ENCODE measurements at places on chromosomes 13 and 19.

DNA sequence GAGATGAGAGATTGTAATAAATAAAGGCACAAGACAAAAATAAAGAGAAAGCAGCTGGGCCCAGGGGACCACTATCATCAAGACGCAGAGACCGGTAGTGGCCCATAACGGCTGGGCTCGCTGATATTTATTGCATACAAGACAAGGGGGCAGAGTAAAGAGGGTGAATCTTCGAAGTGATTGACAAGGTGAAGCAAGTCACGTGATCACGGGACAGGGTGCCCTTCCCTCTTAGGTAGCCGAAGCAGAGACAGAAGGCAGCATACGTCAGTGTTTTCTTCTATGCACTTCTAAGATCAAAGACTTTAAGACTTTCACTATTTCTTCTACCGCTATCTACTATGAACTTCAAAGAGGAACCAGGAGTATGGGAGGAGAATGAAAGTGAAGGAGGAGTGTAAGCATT, 4.6 kb upstream of the PRKCG start:
- DNase-seq, result no peak

DNA sequence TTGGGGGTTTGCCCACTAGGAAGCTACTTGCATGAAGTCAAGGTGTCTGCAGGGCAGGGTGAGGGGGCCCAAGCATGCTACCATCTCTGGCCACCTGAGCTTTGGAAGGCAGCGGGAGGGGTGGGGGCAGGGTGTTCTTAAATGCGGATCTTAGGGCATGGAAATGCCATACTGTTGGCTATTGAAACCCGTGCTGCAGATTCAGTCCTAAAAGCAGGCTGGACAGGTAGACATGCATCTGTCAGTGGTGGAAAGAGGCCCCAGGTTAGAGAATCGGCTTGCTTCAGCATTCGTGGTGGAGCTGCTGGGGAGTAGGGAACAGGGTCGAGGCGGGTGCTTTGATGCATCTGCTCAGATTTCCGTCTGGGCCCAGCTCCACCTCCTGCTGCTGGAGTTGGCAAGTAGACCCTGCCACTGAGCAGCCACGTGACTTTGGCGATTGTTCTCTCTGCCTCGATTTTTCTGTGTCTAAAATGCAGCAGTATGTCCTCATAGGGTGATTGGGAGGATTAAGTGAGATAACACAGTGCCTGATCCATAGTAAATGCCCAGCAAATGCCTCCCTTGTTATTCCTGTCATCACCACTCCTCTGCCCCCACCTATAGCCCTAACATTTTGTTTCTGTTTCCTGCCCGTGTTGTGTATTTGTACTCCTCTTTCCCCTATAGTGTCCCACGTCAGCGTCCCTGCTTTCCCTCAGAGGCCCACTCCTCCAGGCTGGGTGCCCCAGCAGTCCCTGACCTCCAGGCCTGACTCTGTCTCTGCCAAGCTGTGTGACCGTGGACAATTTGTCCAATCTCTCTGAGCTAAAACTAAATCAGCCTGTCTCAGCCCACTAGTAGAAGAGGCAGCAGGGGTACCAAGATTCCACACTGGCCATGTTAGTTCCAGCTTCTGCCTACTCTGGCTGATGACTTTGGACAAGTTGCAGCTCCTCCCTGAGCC, 5.8 kb downstream of the PPP1R37 start:
- no peak for DNase-seq

- no peak for DNase-seq
Measured at GRCh38 chr19:7911508-7912143, 3.0 kb upstream of the TGFBR3L start.

- no peak for DNase-seq
Measured at GRCh38 chr19:5903056-5903623, 450 bp downstream of the NDUFA11 start.

- DNase-seq, result no peak
Measured at GRCh38 chr19:29499261-29499920, 26.4 kb upstream of the VSTM2B start.

- DNase-seq, result no peak
Measured at GRCh38 chr19:2625434-2625833, 77.1 kb downstream of the GNG7 start.

DNA sequence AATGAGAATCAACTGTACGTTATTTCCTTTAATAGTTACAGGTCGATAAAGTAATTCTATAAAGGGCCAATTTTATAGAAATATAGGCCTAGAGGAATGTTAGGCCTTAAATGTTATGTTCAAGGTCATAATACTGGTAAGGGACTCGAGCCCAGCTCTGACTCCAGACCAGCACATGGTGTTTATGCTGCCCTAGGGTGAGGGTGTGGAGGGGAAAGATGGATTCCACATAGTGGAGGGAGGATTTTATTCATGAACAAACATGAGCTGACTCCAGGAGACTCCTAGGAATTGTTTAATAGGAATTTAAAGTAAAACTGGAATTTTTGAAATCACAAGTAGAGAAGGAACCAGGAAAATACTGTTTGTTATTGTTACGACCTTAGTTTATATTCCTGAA, 139.9 kb downstream of the LACC1 start:
- no peak for DNase-seq

GRCh38 chr13:97307882-97308624, 85.9 kb downstream of the MBNL2 start:
- DNase-seq, result no peak

- DNase-seq, result no peak
Measured at GRCh38 chr19:1680976-1681375, 28.6 kb upstream of the TCF3 start.

DNA sequence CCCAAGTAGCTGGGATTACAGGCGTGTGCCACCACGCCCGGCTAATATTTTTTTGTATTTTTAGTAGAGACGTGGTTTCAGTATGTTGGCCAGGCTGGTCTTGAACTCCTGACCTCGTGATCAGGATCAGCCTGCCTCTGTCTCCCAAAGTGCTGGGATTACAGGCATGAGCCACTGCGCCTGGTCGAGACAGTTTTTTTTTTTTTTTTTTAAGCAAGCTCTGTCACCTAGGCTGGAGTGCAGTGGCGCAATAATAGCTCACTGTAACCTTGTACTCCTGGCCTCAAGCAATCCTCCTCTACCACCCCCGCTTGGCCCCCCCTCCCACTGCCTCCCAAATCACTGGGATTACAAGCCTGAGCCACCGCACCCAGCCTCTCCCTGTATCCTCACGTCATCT, 6.4 kb upstream of the MAP2K7 start:
- no peak for DNase-seq

DNA sequence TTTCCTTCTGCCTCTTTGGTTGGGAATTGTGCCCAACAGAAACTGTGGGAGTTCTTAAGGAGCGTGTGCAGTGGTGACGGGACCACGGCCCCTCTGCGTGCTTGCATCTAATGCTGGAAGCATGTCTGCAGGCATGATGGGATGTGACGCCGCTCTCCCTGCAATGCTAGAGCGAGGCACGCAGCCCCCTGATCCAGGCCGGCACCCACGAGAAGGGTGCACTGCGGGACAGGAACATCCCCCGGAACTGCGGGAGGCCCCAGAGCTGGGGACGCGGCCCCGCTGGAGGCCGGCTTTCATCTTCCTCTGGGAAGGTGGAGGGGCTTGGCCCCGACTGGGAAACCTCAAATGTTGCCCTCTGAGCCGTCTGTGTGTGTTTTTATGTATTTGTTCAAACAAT, 32.7 kb downstream of the TMEM255B start:
- DNase-seq, result no peak

- no peak for DNase-seq
Measured at GRCh38 chr13:95181586-95181985, 119.7 kb downstream of the ABCC4 start.

DNA sequence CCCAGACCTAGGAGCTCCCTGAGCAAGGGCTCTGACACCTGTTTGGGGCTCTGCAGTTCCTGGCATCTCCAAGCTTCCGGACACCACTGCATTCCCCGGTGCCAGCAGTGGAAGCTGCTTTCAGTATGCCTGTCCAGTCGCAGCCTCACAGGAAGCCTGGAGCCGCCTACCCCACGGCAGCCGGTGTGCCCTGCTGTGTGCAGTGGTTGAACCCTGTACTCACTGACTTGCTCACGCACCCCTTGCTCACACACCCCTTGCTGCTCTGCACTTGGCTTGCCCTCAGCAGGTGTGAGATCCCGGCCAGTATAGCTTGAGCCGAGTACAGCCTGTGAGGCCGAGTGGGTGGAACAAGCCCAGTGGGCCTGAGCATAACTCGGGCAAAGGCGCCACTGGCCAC, 70.3 kb downstream of the PIBF1 start:
- DNase-seq, result no peak

DNA sequence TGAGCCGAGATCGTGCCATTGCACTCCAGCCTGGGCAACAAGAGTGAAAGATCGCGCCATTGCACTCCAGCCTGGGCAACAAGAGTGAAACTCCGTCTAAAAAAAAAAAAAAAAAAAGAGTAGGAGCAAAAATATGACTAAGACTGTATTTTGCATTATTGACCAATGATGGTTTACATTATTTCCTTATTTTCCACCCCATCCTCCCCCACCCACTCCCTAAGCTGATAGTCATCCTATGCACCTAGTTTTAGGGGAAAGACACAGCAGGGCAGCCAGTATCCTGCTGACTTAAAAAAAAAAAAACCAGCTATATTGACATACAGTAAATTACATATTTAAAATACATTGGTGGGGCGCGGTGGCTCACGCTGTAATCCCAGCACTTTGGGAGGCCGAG, 25.1 kb downstream of the VAV1 start:
- no peak for DNase-seq

GRCh38 chr19:50416034-50416977, 2.4 kb upstream of the SPIB start:
- DNase-seq, result no peak

DNA sequence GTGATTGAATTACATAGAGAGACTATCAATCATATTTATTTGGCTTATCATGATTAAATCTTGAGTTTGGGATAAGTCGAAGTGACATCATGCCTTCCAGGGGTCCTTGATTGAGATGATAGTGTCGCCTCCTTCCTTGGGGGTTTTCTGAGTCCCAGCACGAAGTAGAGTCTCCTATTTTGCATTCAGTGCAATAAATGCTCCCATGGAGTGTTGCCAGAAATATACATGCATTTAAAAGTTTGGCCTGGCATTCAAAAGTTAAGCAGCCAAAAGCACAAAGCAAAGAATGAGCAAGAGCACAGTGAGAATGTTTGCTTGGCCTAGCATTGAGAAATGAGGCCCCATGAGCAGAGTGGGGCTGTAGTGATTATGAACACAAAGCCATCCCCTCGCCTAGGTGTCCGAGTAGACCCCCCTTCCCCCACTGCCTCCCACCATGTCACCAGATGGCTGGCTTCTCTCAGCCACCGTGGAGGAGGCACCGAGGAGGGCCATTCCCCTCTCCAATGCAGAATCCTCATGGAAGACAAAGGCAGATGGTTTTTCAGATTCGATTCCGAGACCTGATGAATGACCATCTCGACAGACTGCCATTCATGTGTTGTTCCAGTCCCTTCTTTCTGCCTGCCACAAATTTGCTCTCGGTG, 58.8 kb upstream of the UBL3 start:
- DNase-seq, result no peak

DNA sequence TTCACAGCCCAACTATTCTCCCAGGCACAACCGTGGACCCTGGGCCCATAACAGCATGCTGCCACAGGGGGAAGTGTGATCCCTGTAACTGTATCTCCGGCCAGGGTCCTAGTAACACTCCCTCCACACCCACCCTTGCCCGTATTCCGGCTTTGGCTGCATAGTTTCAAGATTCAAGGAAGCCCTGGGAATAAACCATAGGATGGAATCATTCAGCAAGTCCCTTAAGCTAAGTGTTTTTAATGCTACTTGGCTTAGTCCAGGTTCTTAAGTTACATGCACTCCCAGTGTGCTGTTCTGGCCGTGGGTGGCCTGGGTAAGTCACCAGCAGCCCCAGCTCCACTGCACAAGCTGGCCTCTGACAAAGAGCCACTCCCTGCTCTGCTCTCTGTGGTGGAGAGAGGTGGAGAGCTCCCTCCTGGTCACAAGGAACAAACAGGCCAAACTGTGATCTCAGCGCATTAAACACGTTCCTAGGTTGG, 532.4 kb upstream of the SGCG start:
- DNase-seq, result no peak

GRCh38 chr13:32504263-32504662, 34.3 kb downstream of the N4BP2L2 start:
- DNase-seq, result no peak

DNA sequence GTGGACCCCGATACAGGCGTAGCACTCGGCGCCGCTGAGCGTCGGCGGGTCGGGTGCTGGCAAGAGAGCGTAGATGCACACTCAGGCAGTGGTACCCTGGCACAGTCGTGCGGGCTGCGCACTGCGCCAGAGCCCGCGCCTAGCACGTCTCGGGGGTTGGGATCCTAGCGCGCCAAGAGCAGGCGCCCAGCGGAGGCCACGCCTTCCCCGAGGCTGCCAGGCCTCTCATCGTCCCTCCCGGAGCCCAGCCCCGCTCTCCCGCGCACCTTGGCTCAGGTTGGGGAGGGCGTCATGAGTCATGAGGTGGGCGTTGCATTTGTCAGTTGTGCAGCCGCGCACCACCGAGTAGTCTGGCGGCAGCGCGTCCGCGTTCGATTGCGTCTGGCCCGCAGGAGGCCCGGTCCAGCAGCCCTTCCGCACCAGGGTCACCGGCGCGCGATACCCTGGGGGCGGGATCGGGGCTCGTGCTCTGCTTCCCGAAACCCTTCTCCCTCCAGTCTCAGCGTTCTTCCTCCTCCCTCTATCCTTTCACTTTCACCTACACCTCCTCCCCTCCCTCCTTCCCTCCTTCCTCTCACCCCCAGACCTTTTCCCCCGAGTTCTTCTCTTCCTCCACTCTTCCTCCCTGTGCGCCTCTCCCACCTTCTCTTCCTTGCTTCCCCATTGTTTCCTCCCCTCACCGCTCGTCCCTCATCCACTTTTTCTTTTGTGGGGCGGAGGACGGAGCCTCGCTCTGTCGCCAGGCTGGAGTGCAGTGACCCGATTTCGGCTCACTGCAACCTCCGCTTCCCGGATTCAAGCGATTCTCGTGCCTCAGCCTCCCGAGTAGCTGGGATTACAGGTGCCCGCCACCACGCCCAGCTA, 3.5 kb downstream of the LYPD5 start:
- peak; percentile 70 for DNase-seq

DNA sequence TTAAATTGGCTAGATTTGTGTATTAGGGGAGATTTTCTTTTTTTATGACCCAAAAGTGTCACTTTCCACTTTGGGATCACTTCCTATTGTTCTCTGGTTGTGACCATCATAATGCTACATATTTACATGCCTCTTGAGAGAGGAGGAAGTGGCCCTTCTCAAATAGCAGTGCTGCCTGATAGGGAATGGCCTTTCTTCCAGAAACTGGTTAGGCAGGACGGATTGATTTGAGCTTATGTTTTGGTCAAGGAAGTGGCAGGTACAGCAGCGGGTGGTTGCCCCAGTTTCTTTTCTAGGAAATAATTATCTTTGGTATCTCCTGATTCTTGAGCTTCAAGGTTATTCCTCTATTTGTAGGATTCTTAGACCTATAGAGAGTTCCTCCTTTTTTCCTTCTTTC, 21.9 kb upstream of the WTIP start:
- no peak for DNase-seq

DNA sequence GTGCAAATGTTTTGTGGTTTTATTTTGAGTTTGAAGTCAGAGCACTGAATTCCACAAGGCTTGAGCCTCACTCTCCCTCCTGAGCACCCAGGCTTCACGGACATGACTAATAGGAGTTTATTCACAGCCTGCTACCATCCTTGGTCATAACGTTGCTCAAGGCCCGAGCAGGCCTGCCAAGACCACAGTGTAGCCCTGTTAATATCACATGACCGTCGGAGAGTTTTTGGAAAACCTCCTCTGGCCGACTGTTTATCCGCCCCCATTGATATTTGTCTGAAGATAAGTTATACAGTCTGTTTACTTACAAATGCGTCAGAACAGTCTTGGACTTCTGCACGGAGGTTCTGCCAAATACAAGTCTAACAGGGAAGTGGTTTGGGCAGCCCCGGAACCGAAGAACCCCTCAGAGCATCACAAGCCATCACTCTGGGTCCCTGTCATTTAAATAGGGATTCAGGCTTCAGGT, 89.9 kb downstream of the COL4A2 start:
- DNase-seq, result no peak

Data from stimulated activated CD8-positive, alpha-beta memory T cell treated with anti-CD3 and anti-CD28 coated beads, Interleukin-7, amount 100 ng/mL, for 4 hours (primary cell).